ENCODE measurements at places on chromosomes 2 and 18.

GRCh38 chr2:105744909-105745853, at the start of gene NCK2:
TSS of gene NCK2 (plus strand) at chr2:105744912. CDS start at chr2:105855064, 110,152 bp downstream.
- peak; percentile 31 for DNase-seq

GRCh38 chr2:238525990-238526389, 99.3 kb downstream of the ASB1 start:
- DNase-seq = no peak

DNA sequence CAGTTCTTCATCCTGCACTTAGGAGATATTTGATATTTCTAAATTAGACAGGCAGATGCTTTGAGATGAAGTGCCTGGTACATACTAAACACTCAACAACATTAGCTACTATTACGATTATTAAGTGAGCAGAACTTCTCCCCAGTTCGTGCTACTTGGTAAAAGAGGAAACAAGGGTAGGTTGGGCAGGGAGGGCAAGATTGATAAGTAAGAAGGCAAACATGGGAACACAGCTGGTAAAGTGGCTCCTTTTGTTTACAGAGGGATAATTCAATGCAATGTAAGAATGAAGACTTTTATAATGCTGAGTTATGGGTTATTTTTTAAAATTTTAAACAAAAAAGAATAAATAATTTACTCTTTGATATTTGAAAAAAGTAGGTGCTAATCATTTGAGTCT, 15.9 kb upstream of the WIPF1 start:
- DNase-seq = no peak

GRCh38 chr2:233168919-233169318, 82.6 kb upstream of the ATG16L1 start:
- no peak for DNase-seq

DNA sequence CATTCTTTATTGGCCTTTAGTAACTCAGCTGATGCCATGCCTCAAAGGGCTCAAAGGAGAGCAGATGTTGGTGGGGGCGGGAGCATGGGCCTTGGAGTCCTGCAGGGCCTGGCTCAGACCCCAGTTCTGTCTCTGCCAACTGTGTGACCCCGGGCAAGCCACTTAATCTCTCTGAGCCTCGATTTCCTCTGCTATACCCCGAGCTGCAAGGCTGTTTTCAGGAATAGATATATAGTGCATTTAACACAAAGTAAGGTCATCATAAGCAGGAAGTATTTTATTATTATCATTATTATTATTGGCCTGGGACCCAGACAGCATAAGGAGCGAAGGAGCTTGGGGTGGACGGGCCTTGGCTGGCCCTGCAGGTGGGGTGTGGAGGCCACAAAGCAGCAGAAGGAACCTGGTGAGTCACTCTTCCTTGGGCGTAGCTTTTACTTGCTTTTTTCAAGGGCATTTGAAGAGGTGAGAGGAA, 162.7 kb downstream of the INHBB start:
- DNase-seq = no peak

DNA sequence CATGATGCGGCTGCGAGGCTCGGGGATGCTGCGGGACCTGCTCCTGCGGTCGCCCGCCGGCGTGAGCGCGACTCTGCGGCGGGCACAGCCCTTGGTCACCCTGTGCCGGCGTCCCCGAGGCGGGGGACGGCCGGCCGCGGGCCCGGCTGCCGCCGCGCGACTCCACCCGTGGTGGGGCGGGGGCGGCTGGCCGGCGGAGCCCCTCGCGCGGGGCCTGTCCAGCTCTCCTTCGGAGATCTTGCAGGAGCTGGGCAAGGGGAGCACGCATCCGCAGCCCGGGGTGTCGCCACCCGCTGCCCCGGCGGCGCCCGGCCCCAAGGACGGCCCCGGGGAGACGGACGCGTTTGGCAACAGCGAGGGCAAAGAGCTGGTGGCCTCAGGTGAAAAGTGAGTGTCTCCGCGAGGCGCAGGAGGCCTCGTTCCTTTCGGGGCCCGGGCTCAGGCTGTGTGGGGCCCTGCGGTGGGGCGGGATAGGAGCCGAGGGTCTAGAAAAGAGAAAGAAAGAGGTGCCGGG, 520 bp downstream of the GLS start:
- no peak for DNase-seq

GRCh38 chr18:8763611-8764010, 58.3 kb downstream of the MTCL1 start:
- DNase-seq = no peak

DNA sequence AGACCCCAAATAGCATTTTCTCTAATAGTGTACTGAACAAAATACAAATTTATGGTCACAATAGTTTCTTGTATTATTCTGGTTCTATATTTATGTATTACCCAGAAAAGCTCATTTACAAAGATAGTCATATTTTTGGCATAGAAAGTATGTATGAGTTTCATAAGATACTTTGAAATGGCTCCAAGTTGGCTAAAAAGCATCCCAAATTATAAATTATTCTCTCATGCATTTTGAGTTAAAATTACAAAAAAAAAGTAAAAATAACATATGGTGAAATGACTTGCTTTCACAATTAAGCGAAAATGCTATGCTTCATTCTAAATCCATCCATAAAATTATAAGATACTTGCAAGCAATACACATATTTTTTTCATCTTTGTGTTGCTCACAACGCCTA, 530.7 kb downstream of the ZNF804A start:
- no peak for DNase-seq

DNA sequence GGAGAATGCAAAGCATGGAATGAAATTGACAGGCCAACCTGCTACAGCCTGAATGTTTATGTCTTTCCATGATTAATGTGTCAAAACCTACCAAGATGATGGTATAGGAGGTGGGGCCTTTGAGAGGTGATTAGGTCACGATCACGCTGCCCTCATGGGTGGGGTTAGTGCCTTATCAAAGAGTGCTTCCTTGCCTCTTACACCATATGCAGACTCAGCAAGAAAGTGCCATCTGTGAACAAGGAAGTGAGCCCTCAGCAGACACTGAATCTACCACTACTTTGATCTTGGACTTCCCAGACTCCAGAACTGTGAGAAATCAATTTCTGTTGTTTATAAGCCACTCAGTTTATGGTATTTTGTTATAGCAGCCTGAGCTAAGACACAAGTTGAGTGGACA, 147.5 kb upstream of the BCL2L11 start:
- DNase-seq = no peak

GRCh38 chr2:119339562-119339923, 27.1 kb downstream of the C2orf76 start:
- no peak for DNase-seq

DNA sequence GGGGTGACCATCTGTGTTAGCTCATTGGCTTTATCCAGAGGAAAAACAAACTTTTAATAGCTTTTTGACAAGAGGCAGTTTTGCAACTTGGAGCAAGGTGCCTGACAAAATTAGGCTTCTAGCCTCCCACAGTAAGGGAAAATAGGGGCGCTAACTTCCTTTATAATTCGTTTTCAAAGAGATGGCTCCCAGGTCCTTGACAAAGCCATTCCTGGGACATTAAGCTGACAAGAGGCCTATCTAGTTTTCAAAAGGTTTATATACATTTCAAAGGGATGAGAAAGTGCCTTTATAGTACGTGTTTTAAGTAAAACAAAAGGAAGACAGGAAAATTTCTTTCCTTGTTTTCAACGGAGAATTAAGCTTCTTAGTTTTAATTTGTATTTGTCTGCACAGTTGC, 159.4 kb upstream of the GCFC2 start:
- no peak for DNase-seq

- DNase-seq = no peak
Observed at GRCh38 chr2:144165599-144166250, 354.2 kb downstream of the ZEB2 start.

DNA sequence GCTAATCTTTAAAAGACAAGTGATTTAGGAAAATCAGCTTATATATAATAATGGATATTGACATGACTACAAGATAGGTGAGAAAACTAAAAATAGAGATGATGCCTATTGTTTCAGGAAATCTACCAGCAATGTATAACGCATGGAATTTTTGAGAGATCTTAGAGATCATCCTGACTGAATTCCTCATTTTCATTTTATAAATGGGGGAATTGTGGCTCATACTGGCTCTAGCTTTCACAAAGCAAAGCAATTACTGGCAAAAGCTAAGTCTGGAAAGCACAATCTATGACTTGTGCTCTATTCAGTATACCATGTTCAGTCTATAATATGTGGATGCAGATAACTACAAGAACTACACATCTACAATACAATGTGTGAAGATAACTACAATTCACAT, 51.9 kb upstream of the FANCL start:
- no peak for DNase-seq

DNA sequence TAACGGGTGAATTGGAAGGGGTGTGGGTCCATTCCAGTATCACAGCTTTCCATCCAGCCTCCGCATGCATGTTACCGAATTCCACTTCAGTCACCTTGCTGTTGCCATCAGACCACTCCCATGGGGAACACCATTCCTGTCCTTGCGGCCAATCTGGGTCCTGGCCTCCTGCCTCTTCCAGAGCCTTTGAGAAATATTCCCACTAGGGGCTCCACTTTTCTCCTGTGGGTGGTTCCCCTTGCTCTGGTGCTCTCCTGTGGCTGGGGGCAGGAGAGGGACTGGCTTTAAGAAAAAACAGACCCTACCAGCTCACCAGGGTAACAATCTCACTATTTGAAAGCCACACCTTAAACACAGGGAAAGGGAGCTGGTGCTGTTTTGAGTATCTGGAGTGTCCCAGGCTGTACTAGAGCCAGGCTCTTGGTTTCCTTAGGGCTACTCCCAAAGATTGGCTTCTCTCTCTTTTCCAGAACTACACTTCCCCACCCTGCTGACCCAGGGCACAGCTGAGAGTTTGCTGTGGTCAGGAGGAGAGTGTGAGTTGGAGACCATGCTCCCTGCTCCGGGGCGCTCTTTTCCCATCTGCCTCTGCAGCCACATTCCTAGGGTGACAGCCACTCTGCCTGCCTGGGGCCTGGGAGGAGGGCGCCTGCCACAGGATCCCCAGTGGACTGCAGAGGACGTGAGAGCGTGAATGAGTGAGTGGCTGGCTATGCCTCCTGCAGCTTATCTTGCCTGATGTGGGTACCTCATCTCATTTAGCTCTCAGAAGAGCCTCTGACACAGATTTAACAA, 460.8 kb upstream of the HS6ST1 start:
- DNase-seq = no peak

DNA sequence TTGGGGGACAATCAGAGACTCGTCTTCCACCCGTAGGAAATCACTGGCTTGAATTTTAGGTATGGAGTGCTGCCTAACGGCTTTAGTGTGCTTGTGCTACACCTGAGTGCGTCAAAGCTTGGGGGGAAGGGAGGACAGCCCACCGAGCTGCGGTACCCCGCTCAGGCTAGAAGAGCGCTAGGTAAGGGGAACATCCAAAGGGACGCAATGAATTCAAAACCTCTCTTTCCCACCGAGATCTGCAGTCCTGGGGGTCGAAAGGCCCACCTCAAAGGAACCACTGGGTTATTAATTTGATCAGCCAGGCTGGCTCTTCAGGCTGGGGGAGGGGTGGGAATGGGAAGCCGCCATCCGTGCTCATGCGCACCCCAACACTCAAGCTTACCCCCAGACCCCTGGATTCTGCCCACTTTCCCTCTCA, 2.7 kb downstream of the EPHA4 start:
- DNase-seq = no peak

DNA sequence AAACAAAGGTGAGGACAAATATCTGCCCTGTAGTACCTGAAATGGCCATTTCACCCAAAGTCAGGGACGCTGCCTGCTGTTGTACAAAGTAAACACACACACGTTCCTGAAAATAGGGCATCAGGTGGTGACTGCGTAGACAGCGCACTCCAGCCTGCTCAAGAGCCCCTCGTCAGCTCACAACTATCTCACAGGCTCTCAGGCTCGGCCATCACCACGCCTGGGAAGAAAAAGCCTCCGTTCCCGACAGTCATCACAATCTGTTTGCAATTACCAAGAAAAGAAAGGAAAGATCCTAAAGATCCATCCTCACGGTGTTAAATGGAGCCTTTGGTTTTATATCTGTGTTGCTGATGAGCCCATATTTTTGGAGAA, 230.2 kb downstream of the ZNF516 start:
- DNase-seq = no peak

GRCh38 chr2:61995065-61995464, 89.6 kb downstream of the COMMD1 start:
- DNase-seq = no peak

- peak; percentile 17 for DNase-seq
Observed at GRCh38 chr2:108986916-108987510, 2.0 kb downstream of the EDAR start.

GRCh38 chr2:111675419-111676194, 208.4 kb downstream of the ANAPC1 start:
- DNase-seq = no peak

GRCh38 chr2:27262379-27263286, at the start of gene SLC30A3:
TSS of gene SLC30A3 (minus strand) at chr2:27263047. CDS start at chr2:27262906, 141 bp downstream.
- DNase-seq = peak; percentile 88

DNA sequence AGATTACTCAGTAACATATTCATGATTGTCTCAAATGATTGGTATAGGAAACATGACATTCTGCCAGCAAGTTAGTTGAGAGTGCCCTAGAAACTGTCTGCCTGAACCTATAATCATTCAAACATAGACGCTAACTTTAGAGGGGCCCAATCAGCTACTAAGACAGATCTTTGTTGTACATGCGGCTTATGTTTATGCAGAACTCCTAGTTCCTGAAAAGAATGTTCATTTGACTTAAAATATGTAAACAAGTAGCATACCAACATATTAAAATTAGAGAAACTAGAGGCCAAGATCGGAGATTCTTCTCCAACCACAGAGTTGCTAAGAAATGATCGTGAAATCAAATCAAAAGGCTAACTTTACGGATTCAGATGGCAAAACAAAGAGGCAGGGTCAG, 4.2 kb upstream of the METAP1D start:
- DNase-seq = no peak

DNA sequence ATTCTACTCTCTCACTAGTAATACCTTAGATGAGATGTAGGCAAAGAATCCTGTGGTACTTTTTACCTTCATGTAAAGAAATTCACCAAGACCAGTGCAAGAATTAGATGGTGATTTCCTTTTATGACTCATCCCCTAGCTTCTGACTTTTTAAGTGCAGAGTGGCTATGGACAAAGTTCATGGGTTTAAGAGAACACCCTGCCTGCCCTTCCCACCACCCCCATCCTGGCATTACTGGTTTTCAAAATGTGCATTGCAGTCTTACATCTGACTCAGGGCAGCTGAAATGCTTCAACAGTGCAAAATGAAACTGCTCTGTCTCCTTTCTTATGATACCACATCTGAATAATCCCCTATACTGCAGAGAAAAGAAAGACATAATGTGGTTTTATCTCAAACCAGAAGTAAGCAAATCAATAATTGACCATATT, 22.6 kb downstream of the MAIP1 start:
- no peak for DNase-seq

DNA sequence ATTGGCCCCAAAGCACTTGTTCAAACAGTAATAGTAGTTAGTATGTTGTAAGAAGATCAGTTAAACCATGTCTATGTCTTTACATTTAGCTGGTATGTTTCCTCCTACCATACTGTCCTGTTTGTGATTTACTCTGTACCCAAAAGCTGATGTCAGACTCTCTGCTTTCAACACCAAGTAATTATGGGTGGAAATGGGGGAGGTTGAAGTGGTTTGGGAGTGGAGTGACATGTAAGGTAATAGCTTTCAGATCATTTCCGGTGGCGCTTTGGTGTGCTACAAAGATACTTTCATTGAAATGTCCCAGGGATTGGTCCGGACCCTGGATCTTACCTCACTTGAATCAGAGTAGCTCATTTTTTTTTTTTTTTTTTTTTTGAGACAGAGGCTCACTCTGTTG, 39.7 kb upstream of the TGIF1 start:
- DNase-seq = no peak

- no peak for DNase-seq
Observed at GRCh38 chr2:108594132-108594981, 60.1 kb downstream of the LIMS1 start.
